ENCODE measurements at places on chromosomes 1 and 21. TPM values are rescaled to one million over a fixed set of nuclear protein-coding genes. Genes with fewer than 3 reads are reported as not detected.
A peak's percentile ranks its signal among the peaks of the same experiment; 100 is the strongest.

- H3K4me1 ChIP-seq, result no peaks in the 10 kb centered on the region
- no peaks in the 10 kb centered on the region for H3K27me3 ChIP-seq
- H3K36me3 ChIP-seq, result no peaks in the 10 kb centered on the region
- no peak for DNase-seq
Observed at GRCh38 chr1:97680470-97680869, 240.4 kb downstream of the DPYD start.

GRCh38 chr1:18953731-18954231 is 2.7 kb downstream of the IFFO2 start:
- no peak for DNase-seq
- H3K36me3 ChIP-seq, result no peaks in the 10 kb centered on the region
- peak overlapping the region; percentile 73 for H3K4me3 ChIP-seq
- H3K27me3 ChIP-seq, result no peaks in the 10 kb centered on the region
- H3K4me1 ChIP-seq, result peaks cover 29% of the 10 kb centered on the region
- H3K27ac ChIP-seq, result peak overlapping the region; percentile 78

DNA sequence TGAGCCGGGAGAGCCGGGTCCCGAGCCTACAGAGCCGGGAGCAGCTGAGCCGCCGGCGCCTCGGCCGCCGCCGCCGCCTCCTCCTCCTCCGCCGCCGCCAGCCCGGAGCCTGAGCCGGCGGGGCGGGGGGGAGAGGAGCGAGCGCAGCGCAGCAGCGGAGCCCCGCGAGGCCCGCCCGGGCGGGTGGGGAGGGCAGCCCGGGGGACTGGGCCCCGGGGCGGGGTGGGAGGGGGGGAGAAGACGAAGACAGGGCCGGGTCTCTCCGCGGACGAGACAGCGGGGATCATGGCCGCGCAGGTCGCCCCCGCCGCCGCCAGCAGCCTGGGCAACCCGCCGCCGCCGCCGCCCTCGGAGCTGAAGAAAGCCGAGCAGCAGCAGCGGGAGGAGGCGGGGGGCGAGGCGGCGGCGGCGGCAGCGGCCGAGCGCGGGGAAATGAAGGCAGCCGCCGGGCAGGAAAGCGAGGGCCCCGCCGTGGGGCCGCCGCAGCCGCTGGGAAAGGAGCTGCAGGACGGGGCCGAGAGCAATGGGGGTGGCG is 371 bp downstream of the ARID1A start:
- no peaks in the 10 kb centered on the region for H3K36me3 ChIP-seq
- no peaks in the 10 kb centered on the region for H3K27me3 ChIP-seq
- peaks cover 27% of the 10 kb centered on the region for H3K4me1 ChIP-seq

GRCh38 chr1:159889821-159890252 is 10.1 kb downstream of the CFAP45 start:
- H3K36me3 ChIP-seq, result no peaks in the 10 kb centered on the region
- H3K4me1 ChIP-seq, result no peaks in the 10 kb centered on the region
- no peak overlapping the region for H3K4me3 ChIP-seq
- no peak for DNase-seq

- DNase-seq, result no peak
- no peaks in the 10 kb centered on the region for H3K27me3 ChIP-seq
Observed at GRCh38 chr1:53090227-53091147, 28.5 kb downstream of the PODN start.

- H3K36me3 ChIP-seq, result no peaks in the 10 kb centered on the region
- no peaks in the 10 kb centered on the region for H3K27me3 ChIP-seq
- no peak overlapping the region for H3K27ac ChIP-seq
- DNase-seq, result no peak
- no peaks in the 10 kb centered on the region for H3K4me1 ChIP-seq
Observed at GRCh38 chr1:219906924-219907771, 21.2 kb downstream of the SLC30A10 start.

- DNase-seq, result no peak
- H3K27me3 ChIP-seq, result no peaks in the 10 kb centered on the region
- H3K4me1 ChIP-seq, result no peaks in the 10 kb centered on the region
- H3K27ac ChIP-seq, result no peak overlapping the region
- no peak overlapping the region for H3K4me3 ChIP-seq
- no peaks in the 10 kb centered on the region for H3K36me3 ChIP-seq
Observed at GRCh38 chr1:193633991-193634390, 447.6 kb upstream of the B3GALT2 start.

GRCh38 chr1:229376521-229376920 is 33.7 kb upstream of the CCSAP start:
- no peaks in the 10 kb centered on the region for H3K4me1 ChIP-seq
- no peaks in the 10 kb centered on the region for H3K27me3 ChIP-seq
- H3K36me3 ChIP-seq, result no peaks in the 10 kb centered on the region
- no peak overlapping the region for H3K4me3 ChIP-seq
- DNase-seq, result no peak

DNA sequence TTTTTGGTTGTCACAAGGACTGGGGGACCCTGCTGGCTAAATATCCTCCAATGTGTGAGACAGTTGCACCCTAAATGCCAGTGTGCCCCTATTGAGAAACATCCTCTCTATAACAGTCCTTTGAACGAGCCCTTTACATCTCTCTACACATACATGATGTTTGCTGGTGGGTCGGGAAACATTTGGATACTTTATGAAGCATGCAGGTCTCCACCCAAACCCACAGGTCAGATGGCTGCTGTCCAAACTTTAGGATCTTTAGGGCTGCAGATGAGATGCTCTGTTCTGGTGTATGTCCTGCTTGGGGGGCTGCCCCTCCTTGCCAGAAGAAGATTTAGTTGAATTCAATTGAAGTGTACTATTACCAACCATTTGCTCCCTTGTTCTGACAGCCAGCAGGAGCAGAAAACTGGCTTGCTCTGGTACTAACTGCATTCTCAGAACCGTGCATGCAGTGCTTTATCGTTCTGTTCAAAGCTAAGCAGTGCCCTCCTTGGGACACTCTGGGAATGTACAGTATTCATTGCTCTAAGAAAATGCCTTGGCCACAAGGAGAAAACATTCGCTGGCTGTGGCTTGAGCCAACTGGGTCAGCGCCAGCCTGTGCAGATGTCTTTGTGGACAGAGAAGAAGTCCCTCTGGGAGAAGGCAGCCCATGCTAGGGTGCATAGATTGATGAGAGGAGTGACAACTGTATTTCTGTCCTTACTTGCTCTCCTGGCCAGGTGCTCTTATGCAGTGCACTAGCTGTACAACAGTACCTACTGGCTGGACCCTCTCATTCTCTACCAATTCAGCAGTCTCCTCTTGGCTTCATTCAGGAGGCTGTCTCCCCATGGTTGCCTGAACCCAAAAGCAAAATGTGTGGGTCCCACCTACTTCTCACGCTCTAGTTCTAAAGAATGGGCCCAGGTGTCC is 61.4 kb upstream of the DIRAS3 start:
- no peaks in the 10 kb centered on the region for H3K27me3 ChIP-seq
- H3K36me3 ChIP-seq, result no peaks in the 10 kb centered on the region
- H3K4me3 ChIP-seq, result no peak overlapping the region
- no peaks in the 10 kb centered on the region for H3K4me1 ChIP-seq
- DNase-seq, result peak; percentile 32
- no peak overlapping the region for H3K27ac ChIP-seq

- H3K36me3 ChIP-seq, result no peaks in the 10 kb centered on the region
- no peaks in the 10 kb centered on the region for H3K27me3 ChIP-seq
- DNase-seq, result no peak
- no peak overlapping the region for H3K4me3 ChIP-seq
- no peak overlapping the region for H3K27ac ChIP-seq
- H3K4me1 ChIP-seq, result no peaks in the 10 kb centered on the region
Observed at GRCh38 chr21:31398574-31398973, 54.5 kb upstream of the TIAM1 start.

- no peaks in the 10 kb centered on the region for H3K4me1 ChIP-seq
- no peak overlapping the region for H3K27ac ChIP-seq
- no peak overlapping the region for H3K4me3 ChIP-seq
- DNase-seq, result peak; percentile 18
Observed at GRCh38 chr1:153355445-153356071, 2.1 kb upstream of the S100A9 start.

DNA sequence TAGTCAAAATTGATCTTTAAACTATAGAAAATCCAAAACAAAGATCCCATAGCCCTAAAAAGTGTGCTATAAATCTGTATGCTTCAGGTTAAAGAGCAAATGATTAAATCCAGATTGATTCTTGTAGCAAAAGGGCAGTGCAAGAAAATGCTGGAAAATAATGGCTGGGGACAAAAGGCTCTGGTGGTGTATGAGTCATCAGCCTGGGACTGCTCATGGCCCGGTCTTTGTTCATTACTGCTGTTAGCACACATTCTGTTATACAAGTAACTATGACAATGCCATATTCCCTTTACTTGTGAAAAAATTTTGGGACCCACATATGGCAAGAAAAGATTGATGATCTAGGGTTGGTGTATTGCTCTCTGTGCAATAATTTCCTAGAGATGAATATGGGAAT is 89.1 kb downstream of the RWDD3 start:
- DNase-seq, result no peak
- no peaks in the 10 kb centered on the region for H3K4me1 ChIP-seq
- H3K27ac ChIP-seq, result no peak overlapping the region
- no peaks in the 10 kb centered on the region for H3K36me3 ChIP-seq

- H3K4me3 ChIP-seq, result no peak overlapping the region
- H3K27ac ChIP-seq, result no peak overlapping the region
- H3K36me3 ChIP-seq, result no peaks in the 10 kb centered on the region
Observed at GRCh38 chr1:869499-870244, 54.1 kb upstream of the SAMD11 start.

DNA sequence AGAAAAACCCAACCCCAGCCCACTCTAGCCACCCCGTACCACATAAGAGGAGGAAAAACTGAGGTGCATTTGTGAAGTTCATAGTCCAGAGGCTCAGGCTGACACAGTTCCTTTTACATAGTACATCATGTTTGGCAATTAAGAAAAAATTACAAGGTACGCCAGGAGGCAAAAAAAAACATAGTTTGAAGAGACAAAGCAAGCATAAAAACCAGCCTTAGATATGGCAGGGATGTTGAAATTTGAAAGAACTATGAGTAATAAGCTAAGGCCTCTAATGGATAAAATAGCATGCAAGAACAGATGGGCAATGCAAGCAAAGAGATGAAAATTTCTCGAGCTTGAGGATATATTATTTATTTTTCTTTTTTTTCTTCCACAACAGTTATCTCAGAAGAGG is 31.9 kb downstream of the MIXL1 start:
- no peaks in the 10 kb centered on the region for H3K27me3 ChIP-seq
- H3K27ac ChIP-seq, result no peak overlapping the region
- H3K4me1 ChIP-seq, result no peaks in the 10 kb centered on the region
- no peaks in the 10 kb centered on the region for H3K36me3 ChIP-seq
- no peak for DNase-seq

GRCh38 chr1:161763522-161764098 is 2.5 kb upstream of the ATF6 start:
- no peaks in the 10 kb centered on the region for H3K27me3 ChIP-seq
- peaks cover 7% of the 10 kb centered on the region for H3K4me1 ChIP-seq
- H3K27ac ChIP-seq, result no peak overlapping the region
- no peak for DNase-seq
- H3K36me3 ChIP-seq, result no peaks in the 10 kb centered on the region

- no peak overlapping the region for H3K4me3 ChIP-seq
- DNase-seq, result no peak
- H3K27ac ChIP-seq, result no peak overlapping the region
- no peaks in the 10 kb centered on the region for H3K36me3 ChIP-seq
Observed at GRCh38 chr1:246001142-246001836, 505.8 kb downstream of the SMYD3 start.

GRCh38 chr1:12615865-12616708 is 1.9 kb downstream of the DHRS3 start:
- no peaks in the 10 kb centered on the region for H3K27me3 ChIP-seq
- H3K36me3 ChIP-seq, result no peaks in the 10 kb centered on the region
- H3K27ac ChIP-seq, result peak overlapping the region; percentile 98
- DNase-seq, result peak; percentile 58

DNA sequence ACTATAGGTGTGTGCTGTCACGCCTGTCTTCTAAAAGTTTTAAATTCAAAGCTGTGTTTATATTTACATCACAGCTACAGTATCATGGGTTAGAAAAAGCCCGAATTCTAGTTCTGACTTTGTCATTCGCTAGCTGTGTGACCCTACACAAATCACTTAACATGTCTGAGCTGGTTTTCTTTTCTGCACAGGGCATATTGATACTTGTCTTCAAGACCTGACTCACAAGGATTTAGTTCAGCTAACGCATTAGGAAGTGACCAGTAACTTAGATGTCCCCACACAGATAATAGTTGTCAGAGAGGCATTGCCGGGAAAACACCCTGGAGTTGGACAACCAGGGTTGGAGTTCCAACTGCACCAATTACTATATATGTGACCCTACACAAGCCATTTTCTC is 25.9 kb downstream of the GIPC2 start:
- no peak overlapping the region for H3K4me3 ChIP-seq
- no peaks in the 10 kb centered on the region for H3K36me3 ChIP-seq
- H3K4me1 ChIP-seq, result no peaks in the 10 kb centered on the region
- no peak for DNase-seq
- H3K27me3 ChIP-seq, result no peaks in the 10 kb centered on the region
- H3K27ac ChIP-seq, result no peak overlapping the region

- H3K27me3 ChIP-seq, result no peaks in the 10 kb centered on the region
- DNase-seq, result peak; percentile 88
- H3K27ac ChIP-seq, result no peak overlapping the region
- H3K4me3 ChIP-seq, result no peak overlapping the region
- H3K36me3 ChIP-seq, result no peaks in the 10 kb centered on the region
Observed at GRCh38 chr1:42146626-42147320, 6.4 kb upstream of the GUCA2B start.

- no peaks in the 10 kb centered on the region for H3K27me3 ChIP-seq
- H3K36me3 ChIP-seq, result no peaks in the 10 kb centered on the region
- peak overlapping the region; percentile 52 for H3K4me3 ChIP-seq
Observed at GRCh38 chr1:27575840-27576331, 28.1 kb downstream of the AHDC1 start.

- H3K27ac ChIP-seq, result no peak overlapping the region
- H3K4me3 ChIP-seq, result no peak overlapping the region
- no peaks in the 10 kb centered on the region for H3K27me3 ChIP-seq
- DNase-seq, result no peak
- H3K36me3 ChIP-seq, result no peaks in the 10 kb centered on the region
- H3K4me1 ChIP-seq, result no peaks in the 10 kb centered on the region
Observed at GRCh38 chr21:17834639-17835354, 15.6 kb upstream of the C21orf91 start.

DNA sequence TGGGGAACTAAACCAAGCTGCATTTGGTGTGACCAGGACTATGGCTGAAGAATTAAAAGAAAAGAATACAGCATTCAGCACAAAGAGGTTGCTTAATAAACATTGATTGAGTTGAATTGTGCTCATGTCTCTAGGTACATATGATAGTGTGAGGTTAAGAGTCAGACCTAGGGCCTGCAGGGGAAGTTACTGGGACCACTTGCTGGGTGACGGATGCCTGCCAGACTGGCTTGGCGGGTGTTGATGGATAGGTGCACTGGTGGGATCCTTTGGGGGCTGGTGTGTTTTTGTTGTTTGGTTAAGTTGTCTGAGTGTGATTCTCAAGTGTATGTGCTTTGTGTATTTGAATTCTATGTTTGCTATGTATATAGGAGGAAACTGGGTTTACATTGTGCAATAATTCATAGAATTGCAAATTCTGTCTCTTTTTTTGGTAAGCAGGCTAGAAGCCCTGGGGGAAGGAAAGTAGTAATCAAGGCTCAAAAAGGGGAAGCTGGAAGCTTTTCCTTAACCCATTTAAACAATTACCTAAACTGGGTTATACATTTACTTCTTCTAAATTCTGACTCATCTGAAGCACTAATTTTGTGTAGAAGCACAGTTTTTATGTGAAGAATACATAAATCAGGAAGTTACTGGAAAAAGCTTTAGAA is 1.8 kb downstream of the CD101 start:
- H3K27me3 ChIP-seq, result no peaks in the 10 kb centered on the region
- H3K36me3 ChIP-seq, result no peaks in the 10 kb centered on the region
- DNase-seq, result no peak
- no peaks in the 10 kb centered on the region for H3K4me1 ChIP-seq

The PRAMEF20 gene
- total RNA-seq, result not detected

The SELL gene
- total RNA-seq, result 1.3 TPM

The SPSB1 gene
- 57.1 TPM for total RNA-seq

The KIF1B gene
- total RNA-seq, result 31.3 TPM

The SH2D2A gene
- total RNA-seq, result 0.80 TPM

The TRAF3IP3 gene
- 0.73 TPM for total RNA-seq

The ADAMTSL4 gene
- 3.7 TPM for total RNA-seq

The TEX38 gene
- 30.6 TPM for total RNA-seq

Data from prostate gland (tissue), 2 donors.